Stimulated activated CD4-positive, alpha-beta T cell treated with anti-CD3 and anti-CD28 coated beads, Interleukin-15, amount 100 ng/mL, for 1 hour (primary cell): ENCODE measurements at places on chromosomes 7 and 10.

GRCh38 chr7:46071076-46071475 is 150.0 kb upstream of the IGFBP3 start:
- no peak for DNase-seq

DNA sequence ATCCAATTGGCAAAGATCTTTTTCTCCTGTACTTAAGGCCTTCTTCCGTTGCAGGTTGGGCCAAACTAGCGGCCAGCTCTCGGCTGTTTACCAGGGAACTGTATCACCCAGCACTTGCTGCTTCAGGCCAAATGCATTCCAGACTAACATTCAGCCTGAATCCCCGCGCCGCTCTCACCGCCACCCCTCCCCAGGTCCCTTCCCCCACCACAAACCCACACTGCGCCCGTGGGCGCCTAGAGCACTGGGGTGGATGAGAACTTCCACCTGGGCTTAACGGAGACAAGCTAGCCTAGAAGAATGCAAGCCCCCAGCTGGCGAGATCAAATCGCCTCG is 676 bp downstream of the TCAF1 start:
- no peak for DNase-seq

- no peak for DNase-seq
Observed at GRCh38 chr7:112622159-112622715, 141.4 kb downstream of the LSMEM1 start.

DNA sequence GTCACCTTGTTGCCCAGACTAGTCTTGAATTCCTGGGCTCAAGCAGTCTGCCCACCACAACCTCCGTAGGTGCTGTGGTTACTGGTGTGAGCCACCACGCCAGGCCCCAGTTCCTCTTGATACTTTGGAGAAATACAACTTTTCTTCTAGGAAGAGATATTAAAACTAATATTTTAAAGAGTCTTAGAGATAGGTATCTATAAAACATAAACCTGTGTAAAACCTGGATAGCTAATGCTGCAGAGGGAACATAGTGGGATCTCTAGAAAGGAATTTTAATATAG is 4.8 kb upstream of the GDI2 start:
- DNase-seq: no peak
